Activated CD8-positive, alpha-beta memory T cell treated with anti-CD3 and anti-CD28 coated beads for 48 hours (primary cell): ENCODE measurements at places on chromosomes 12 and 14.

DNA sequence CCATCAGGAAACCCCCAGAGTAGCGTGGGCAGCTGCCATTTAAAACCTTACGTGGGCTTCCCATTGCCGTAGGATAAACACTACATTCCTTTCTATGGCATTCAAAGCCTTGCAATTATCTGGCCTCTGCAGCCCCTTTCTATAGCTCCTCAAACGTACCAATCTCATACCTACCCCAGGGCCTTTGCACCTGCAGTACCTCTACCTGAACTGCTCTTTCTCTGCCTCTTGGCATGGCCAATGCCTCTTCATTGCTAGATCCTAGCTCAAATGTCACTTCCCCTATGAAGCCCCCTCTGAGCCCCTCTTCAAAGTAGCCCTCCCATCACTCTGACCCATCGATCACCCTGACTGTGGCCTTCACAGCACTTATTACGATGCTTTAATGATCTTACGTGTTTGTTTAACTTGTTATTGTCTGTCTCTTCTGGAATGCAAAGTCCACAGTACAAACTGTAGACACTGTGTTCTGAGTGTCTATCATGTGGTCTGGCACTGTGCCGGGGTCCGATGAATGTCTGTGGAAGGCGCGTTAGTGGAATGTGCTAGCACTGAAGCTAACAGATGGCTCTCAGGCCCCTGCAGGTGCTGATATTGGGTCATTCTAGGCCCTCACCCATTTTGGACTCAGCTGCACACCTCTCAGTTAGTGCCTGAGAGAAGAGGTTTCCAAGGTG is 157.3 kb upstream of the NOS1 start:
- DNase-seq, result no peak

GRCh38 chr12:32062881-32063280 is 43.8 kb upstream of the BICD1 start:
- DNase-seq, result no peak

- DNase-seq, result no peak
These were observed 3.3 kb upstream of the TMEM117 start for GRCh38 chr12:43832463-43833168.

- no peak for DNase-seq
These were observed 112.9 kb downstream of the C12orf42 start for GRCh38 chr12:103382736-103383346.

- DNase-seq, result no peak
These were observed 11.5 kb downstream of the ALG10 start for GRCh38 chr12:34033628-34034296.
